ENCODE measurements at places on chromosomes 5 and 9.

- no peak for DNase-seq
Measured at GRCh38 chr9:106421772-106422171, 441.2 kb upstream of the ZNF462 start.

- no peak for DNase-seq
Measured at GRCh38 chr5:155087036-155087435, 73.5 kb downstream of the KIF4B start.

DNA sequence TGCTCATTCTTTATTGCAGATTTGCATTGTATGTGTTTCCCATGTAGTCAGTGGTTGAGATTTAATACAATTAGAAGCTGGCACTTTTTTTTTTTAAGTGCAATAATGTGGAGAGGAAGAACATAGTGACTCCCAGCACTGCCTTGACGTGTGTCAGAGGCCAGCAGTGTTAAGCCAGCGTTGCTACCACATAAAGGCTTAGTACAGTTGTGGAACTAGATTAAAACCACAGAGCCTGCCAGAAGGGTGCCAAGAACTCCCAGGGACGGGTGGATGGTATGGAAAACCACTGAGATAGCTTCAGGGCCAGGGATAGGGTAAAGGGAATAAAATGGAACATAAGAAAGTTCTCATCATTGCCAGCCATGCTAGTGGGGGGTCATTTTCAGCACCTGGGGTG lies 142.9 kb downstream of the TRIO start:
- no peak for DNase-seq

GRCh38 chr9:78038620-78039300 lies 7.1 kb upstream of the GNAQ start:
- DNase-seq = no peak

DNA sequence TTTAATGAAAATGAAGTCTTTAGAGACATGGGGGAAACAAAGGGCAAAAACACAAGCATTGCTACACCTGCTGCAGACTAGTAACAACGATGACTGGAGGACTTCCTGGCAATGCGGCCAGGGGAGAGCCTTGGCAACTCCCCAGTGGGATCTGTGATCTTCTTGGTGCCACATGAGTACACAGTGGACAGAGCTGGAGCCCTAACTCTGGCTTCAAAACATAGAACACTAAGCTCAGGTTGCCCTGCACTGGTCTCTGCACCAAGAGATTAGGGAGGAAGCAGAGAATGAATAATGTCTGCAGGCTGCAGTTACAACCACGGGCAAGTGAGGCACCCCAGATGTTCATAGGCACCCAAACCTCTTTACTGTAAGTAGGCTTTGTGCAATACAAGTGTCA lies 91.1 kb downstream of the MRPS27 start:
- no peak for DNase-seq

- no peak for DNase-seq
Measured at GRCh38 chr9:94655739-94656138, 16.4 kb upstream of the FBP1 start.

DNA sequence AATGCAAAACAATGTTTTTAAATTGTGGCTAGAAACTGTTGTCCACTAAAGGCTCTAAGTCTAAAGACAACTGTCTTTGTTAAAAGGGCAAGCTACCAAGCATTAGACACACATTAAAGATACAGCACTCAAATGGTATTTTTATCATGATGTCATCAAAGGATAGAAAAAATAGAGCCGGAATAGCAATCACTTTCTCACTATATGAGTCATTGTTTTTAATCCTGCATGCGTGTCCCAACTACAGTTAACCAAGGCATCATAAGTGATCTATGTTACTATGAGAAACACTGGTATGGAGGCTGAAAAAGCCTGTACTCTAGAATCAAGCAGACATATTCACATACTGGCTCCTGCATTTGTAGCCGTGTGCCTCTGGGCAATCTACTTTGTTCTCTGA lies 1.9 kb upstream of the PJA2 start:
- no peak for DNase-seq

GRCh38 chr9:87873607-87874303 lies 8.9 kb upstream of the SPATA31E1 start:
- no peak for DNase-seq

DNA sequence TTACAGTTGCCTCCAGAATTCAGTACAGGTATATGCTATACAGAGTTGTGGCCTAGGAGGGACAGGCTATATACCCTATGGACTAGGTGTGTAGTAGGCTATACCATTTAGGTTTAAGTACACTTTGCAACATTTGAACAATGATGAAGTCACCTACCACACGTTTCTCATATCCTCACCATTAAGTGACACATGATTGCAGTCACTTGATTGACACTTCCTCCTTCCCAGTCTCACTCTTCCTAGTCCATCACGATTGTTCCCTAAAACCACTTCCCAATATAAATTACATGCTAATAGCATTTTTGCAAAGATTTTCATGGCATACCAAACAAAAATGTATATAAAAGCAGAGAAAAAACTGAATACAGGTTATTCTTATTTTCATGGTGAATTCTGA lies 312.2 kb downstream of the EPB41L4A start:
- DNase-seq = no peak

GRCh38 chr5:35557748-35558147 lies 59.9 kb upstream of the SPEF2 start:
- no peak for DNase-seq

- DNase-seq = no peak
Measured at GRCh38 chr5:123427281-123427680, 4.1 kb upstream of the CEP120 start.

DNA sequence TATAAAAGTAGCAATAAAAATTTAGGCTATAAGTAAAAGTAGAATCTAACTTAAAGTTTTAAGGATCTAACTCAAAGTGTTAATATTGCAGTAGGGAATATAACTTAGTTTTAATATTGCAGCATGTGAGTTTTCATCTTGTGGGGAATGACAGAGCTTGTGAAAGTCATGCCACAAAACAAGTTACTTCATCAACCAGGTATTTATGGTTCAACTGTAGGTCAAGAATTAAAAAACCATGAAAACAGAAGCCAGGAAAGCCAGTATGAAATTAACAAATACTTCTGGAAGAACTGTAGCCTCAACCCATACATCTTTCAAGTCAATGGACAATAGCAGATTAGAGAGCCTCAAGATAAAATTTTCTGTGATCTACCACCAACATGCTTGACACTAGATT lies 19.0 kb downstream of the HMGCS1 start:
- no peak for DNase-seq

- no peak for DNase-seq
Measured at GRCh38 chr5:157870837-157871834, 12.2 kb upstream of the CLINT1 start.

DNA sequence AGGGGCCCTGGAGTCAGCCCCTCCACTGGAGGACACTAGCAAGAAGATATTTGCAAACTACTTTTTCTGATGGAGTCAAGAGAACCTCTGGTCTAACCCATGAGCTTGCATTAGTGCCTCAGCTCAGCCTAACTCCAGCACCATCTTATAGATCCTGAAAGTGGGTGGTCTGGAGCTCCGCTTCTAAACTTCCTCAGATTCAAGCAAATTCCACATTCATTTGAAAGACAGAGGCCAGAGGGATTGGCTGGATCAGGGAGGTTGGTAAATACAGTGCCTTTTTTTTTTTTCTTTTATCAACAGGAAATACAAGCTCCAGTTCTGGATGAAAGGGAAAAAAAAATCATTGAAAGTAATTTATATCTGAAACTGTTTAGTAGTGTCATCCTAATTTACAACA lies 99.9 kb downstream of the ENC1 start:
- DNase-seq = no peak

DNA sequence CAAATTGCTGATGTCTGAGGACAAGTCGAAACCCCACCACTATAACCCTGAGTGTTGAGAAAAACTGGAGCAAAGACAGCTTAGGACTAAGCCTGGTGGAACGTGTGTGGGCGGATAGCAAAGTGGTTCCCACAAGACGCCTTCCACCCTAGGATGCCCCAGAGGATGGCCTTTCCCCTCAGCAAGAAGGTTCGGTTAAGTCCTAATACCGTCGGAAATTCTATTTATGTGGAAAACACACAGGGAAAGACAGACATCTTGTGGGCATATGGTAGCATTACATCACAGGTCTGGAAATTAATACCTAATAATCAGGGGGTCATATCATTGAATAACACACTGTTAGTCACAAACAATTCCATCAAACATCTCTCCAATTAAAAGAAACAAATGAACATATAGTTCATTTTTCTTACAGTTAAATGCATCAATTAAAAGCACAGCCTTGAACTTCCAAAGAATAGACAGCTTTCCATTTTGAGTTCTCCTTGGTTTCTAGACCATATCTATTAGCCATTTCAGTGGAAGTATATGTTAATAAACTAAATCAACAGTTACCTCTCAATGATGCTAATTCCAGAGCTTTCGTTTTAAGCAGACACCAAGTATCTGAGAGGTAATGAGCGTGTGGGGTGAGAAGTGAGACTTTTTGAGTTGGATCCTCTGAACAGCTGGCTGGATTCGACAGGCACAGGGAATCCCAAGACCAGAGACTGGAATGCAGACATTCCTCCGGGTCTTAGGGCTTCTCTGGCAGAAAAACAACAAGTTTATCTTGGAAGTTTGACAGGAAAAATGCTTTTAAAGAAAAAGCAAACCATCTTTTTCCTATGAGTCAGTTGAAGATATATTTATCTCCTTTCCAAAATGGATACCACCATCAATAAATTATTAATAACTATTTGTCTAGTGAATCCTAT lies 2.9 kb upstream of the ICE1 start:
- no peak for DNase-seq

- no peak for DNase-seq
Measured at GRCh38 chr5:56415356-56415765, 182.2 kb upstream of the ANKRD55 start.

DNA sequence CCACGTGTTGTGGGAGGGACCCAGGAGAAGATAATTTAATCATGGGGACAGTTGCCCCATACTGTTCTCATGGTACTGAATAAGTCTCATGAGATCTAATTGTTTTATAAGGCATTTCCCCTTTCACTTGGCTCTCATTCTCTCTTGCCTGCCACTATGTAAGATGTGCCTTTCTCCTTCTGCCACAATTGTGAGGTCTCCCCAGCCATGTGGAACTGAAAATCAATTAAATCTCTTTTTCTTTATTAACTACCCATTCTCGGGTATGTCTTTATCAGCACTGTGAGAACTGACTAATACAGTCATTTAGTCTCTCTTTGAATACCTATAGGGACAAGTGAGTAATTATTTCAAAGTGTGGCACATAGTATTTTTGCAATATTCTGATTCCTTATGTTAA lies 269.2 kb upstream of the SMARCA2 start:
- DNase-seq = no peak

- no peak for DNase-seq
Measured at GRCh38 chr5:111929261-111929660, 172.3 kb upstream of the NREP start.

GRCh38 chr5:96876292-96876850 lies at the start of gene ERAP2:
Gene ERAP2, plus strand, starts transcription at chr5:96876500. Its CDS starts 3,186 bp downstream, at chr5:96879686.
- DNase-seq = no peak

GRCh38 chr5:6573651-6574101 lies 59.2 kb downstream of the NSUN2 start:
- no peak for DNase-seq

- no peak for DNase-seq
Measured at GRCh38 chr9:80707120-80707519, 982.2 kb downstream of the TLE1 start.

- DNase-seq = no peak
Measured at GRCh38 chr5:119347991-119348390, 7.8 kb upstream of the TNFAIP8 start.

DNA sequence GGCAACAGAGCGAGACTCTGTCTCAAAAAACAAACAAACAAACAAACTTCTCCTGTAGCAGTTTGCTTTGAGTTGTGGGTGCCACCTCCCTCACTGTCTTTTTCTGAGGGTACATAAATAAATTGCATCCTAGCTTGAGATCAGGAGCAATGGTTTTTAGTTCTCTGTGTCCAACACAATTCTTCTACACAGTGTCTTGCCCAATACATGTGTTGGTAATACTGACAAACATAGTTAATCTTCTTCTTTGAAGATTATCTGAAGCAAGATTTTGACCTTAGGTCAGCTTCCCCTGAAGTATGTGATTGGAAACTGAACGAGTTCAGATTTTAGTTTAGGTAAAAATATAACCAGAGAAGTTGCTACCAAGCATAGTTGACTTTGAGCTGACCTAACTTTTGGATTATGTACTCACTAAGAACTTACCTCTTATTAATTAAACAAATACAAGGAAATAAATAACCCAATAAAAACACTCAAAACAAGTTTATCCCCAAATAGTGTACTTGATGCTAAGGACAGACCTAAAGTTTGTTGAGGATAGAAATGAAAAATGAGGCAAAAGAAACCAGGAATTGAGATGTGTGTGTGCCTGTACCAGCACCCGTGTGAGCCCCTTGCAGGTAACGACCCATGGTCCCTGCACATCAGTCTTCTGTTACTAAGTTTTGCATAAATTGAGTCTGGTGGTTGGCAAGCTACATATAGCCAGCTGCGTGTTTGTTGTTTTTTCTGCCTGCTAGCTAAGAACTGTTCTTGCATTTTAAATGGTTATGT lies 16.2 kb downstream of the TJP2 start:
- DNase-seq = no peak

- no peak for DNase-seq
Measured at GRCh38 chr5:61327760-61328753, 4.0 kb upstream of the ZSWIM6 start.

- DNase-seq = no peak
Measured at GRCh38 chr9:96486386-96487028, 36.5 kb downstream of the HABP4 start.

GRCh38 chr5:73379435-73379834 lies 69.1 kb downstream of the FOXD1 start:
- DNase-seq = no peak

- DNase-seq = no peak
Measured at GRCh38 chr5:127694518-127695171, 8.5 kb upstream of the CCDC192 start.

GRCh38 chr5:345404-346195 lies 24.1 kb downstream of the AHRR start:
- no peak for DNase-seq

- DNase-seq = no peak
Measured at GRCh38 chr5:73272351-73272750, 99.4 kb downstream of the TMEM174 start.

DNA sequence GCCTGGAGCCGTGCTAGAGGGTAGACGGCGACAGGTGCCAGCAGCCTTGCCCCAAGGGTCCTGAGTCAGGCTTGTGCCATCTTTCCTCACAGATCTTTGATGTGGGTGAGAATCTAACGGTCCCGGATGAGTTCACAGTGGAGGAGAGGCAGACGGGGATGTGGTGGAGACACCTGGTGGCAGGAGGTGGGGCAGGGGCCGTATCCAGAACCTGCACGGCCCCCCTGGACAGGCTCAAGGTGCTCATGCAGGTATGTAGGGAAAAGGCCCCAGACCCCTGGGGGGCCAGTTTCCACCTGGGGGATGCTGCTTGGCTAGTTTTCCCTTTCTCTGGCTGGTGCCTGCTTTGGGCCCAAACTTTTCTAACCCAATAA lies 24.0 kb downstream of the PTGES2 start:
- DNase-seq = peak; percentile 24

DNA sequence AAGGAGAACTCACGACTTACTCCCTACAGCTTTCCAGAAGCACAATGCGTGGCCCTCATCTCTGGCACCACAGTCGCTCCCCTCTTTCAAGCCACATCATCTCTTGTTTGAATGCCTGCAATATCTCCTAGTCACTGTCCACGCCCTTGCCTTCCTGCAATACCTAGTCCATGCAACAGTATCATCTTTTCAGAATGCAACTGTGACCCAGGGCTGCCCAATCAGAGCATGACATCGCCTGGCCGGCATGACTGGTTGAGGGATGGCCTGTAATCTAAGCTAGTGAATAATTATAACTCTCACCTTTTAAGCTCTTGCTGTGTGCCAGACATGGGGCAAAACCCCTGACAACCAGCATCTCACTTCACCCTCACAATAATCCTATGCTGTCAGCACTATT lies 52.5 kb upstream of the CPEB4 start:
- no peak for DNase-seq
